ENCODE measurements at places on chromosomes 11 and 22.
A peak's percentile ranks its signal among the peaks of the same experiment; 100 is the strongest.

DNA sequence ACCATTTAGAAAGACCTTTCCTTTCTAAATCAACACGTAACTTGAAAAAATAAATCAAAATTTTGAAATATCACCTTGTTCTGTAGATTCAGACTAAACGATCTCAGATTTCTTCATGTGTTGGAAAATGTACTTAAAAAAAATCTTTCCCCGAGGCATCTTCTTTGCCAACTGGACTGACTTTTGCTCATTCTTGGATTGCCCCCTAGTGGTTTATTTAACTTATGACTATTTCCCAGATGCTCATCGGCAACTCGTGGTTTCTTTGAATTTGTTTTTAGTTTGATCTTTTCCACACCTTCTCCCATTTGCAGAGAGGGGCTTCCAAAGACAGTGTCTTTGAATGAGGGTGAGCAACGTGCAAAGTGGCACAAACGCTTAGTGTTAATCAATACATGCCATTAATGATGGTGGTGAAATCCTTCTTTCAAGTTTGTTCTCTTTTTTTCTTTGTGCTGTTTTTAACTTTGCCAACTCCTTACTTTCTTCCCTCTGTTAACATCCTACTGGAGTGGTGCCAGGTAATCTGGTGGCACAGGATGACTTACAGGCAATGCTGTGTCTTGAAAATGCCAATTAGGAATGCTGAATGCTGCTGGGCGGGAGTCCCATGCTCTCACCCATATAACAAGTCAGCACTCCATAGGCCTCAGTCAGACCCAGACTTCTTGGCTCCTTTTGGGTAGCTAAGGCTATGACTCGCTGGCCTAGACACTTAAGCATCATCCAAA lies 18.3 kb downstream of the PRSS23 start:
- DNase-seq: peak; percentile 83

GRCh38 chr22:38142606-38143005 lies 32.1 kb upstream of the BAIAP2L2 start:
- no peak for DNase-seq

DNA sequence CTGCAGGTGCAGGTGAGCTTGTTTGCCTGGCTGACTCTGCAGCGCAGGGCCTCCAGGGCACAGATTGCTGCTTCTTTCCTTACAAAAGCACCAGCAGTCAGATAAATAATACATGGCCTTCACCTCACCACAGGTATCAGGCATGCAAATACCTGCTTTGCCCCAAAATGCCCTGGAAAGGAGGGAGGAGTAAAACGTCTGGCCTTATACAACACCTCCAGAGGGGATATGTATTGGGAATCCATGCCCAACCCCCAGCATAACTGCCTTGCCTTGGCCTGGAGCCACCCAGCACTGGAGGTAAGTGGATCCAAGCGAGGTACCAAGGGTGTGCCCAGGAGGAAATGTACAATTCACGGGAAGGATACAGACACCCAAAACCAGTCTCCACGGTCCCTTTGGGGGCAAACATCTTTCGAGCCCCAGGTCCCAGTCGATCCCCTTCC lies 860 bp downstream of the TMEM184B start:
- no peak for DNase-seq

DNA sequence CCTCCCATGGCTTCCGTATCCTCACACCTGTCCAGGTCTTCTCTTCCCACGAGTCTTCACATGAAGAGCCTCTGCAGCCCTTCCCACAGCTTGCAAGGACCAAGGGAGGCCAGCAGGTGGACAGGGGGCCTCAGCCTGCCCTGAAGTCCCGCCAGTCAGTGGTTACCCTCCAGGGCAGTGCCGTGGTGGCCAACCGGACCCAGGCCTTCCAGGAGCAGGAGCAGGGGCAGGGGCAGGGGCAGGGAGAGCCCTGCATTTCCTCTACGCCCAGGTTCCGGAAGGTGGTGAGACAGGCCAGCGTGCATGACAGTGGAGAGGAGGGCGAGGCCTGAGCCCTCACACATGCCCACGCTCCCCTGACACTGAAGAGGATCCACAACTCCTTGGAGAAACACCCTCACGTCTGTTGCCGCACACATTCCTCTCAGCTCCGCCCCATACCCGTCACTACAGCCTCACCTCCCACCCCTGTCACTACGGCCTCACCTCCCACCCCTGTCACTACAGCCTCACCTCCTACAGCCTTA lies 8.3 kb downstream of the SSH3 start:
- DNase-seq: no peak

- no peak for DNase-seq
These were observed 16.2 kb upstream of the MUC5B start for GRCh38 chr11:1206391-1207271.

GRCh38 chr11:134730101-134730500 lies 318.1 kb upstream of the B3GAT1 start:
- DNase-seq: no peak

- no peak for DNase-seq
These were observed 3.7 kb downstream of the SLC39A13 start for GRCh38 chr11:47411884-47412746.

DNA sequence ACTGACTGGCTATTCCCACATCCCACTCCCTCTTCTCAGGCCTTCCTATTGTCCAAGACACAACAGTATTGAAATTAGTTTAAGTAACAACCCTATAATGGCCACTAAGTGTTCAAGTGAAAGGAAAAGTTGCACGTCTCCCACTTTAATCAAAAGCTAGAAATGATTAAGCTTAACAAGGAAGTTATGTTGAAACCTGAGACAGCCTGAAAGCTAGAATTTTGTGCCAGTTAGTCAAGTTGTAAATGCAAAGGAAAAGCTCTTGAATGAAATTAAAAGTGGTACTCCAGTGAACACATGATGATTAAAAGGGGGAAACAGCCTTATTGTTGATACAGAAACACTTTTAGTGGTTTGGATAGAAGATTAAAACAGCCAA lies 332.7 kb downstream of the CASP12 start:
- no peak for DNase-seq

GRCh38 chr11:44094260-44094868 lies 1.1 kb upstream of the EXT2 start:
- peak; percentile 74 for DNase-seq

- no peak for DNase-seq
These were observed 21.3 kb downstream of the TNKS1BP1 start for GRCh38 chr11:57303280-57303989.

- DNase-seq: no peak
These were observed 8.2 kb downstream of the MS4A15 start for GRCh38 chr11:60764879-60765278.

GRCh38 chr11:1389932-1390568 lies at the start of gene BRSK2:
Gene BRSK2 (plus strand): TSS chr11:1389934. CDS start chr11:1390285, 351 bp downstream.
- no peak for DNase-seq

- peak; percentile 41 for DNase-seq
These were observed 11.6 kb downstream of the RIBC2 start for GRCh38 chr22:45425101-45425500.

- no peak for DNase-seq
These were observed 62.7 kb upstream of the FTH1 start for GRCh38 chr11:62030071-62030684.

DNA sequence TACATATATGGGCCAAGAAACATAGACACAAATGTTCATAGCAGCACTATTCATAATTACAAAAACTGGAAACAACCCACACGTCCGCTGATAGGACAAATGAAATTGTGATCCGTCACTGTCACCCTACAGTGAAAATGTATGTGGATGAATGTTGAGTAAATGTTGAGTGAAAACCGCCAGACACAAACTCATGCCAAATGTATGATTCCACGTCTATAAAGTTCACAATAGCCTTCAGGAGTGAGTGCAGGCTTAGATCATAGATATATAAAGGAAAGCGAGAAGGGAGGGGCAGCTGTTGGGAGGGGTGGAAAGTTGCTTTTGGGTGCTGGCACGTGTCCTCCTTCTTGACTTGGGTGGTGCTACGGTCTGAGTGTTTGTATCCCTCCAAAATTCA lies 33.6 kb downstream of the DBX1 start:
- no peak for DNase-seq

- DNase-seq: no peak
These were observed 11.0 kb upstream of the NRIP3 start for GRCh38 chr11:9014826-9015225.

DNA sequence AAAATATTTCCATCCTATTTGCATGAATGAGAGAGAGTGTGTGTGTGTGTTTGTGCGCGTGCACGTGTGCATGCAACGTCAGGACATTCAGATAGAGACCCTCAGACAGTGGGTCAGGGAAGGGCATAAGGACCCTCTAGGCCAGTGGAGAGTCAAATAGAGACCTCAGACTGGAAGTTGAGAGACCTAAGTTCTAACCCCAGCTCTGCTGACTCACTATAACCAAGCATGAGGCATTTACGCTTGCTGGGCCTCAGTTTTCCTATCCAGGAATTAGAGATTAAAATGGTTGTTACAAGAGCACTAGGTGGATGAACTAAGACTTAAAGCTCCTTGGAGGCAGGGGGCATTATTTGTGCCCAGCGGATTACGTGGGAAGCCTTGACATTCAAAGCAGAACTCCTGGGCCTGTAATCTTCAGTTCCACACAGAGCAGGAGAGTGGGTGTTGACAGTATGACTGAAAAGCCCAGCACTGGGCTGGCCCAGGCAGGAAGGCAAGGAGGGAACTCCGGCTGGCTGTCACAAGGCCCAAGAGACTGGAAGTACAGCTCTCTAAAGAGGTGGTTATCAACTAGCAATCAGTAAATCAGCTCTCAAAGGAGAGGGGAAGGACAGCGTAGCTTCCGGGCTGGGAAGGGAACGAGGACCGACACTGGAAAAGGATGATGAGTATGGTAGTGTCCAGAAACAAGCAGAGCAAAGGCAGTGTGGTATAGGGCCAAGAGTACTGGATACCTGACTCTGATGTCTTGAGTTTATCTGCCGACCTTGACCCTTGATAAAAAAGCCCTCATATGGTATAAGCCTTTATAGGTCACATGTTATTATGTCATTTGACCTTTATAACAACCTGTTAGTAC lies 9.2 kb downstream of the RHOG start:
- DNase-seq: peak; percentile 25

DNA sequence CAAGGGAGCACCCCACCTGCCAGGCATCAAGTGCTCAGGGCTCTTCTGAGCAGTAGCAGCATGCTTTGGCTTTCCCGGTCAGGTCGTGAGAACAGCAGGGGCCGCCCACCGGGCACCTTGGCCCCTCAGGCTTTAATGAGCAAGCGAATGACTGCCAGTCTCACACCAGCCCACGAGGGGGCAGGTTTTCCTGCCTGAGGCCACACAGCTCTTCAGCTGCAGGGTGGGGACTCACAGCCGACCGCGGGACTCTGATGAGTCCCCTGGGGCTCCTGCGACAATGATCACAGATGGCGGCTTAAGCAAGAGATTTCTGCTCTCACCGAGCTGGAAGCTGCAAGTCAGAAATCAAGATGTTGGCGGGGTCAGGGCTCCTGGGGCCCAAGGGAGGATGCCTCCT lies 14.3 kb upstream of the FGF19 start:
- peak; percentile 31 for DNase-seq

DNA sequence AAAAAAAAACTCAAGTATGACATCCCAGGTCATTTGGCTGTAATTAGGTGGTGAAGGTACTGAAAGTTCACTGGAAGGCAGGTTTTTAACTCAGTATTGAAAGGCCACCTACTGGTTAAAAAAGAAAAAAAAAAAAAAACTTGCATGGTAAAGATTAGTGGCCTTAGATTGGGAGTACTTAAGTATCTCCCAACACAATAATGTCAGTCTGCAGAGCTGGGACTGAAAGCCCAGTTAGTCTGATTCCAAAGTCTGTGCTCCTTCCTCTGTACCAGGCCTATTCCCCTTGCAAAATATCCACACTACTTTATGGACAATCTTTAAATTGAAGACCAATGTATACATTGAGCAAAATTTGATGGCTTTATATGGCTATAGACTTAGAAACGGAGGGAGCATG lies 85.5 kb downstream of the NOX4 start:
- peak; percentile 17 for DNase-seq

- peak; percentile 84 for DNase-seq
These were observed 31.6 kb upstream of the CBX7 start for GRCh38 chr22:39183991-39184585.

GRCh38 chr22:39856588-39856987 lies 37.0 kb downstream of the ENTHD1 start:
- DNase-seq: no peak

GRCh38 chr11:57633394-57634070 lies 16.2 kb downstream of the YPEL4 start:
- no peak for DNase-seq

GRCh38 chr11:29162491-29162890 lies 854.3 kb downstream of the KCNA4 start:
- peak; percentile 45 for DNase-seq

GRCh38 chr11:35363246-35363801 lies 56.0 kb downstream of the SLC1A2 start:
- DNase-seq: no peak

DNA sequence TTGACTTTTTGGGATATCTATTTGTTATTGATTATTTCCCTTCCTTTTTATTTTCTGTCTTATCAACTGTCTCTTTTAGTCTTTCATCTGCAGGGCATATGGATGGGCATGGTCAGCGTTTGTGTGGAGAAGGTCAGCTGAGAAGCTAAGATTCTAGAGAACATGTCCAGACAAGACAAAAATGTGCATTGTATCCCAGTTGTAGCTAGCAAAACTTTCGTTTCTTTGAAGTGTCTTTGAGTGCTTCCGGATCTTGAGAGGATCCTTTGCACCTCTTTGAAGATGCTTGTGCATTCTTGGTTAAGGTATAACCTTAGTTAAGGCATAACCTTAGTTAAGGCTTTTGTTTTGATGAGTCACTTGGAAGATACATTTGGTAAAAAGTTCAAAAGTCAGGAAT lies 329.9 kb upstream of the LRRC4C start:
- no peak for DNase-seq

GRCh38 chr11:69913591-69914285 lies 94.5 kb upstream of the FGF3 start:
- DNase-seq: no peak

GRCh38 chr11:134562196-134562595 lies 150.2 kb upstream of the B3GAT1 start:
- no peak for DNase-seq

DNA sequence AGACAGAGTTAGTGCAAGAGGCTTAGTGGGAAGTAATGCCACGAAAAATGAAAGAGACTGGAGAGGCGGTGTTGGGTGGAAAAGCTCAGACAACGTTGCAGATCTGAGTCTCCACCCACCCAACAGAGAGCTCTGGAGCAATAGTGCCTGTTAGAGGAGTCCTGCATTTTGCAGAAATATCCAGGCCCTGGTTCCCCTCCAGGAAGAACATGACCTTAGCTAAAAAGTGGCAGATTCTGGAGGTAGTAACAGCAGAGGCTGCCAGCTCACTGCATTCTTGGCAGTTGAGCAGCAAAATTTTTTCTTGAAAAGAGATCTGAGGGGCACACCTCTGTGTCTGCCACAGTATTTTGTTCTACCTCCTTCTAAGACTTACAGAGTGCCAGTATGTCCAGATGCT lies 27.7 kb upstream of the BIRC3 start:
- DNase-seq: no peak

DNA sequence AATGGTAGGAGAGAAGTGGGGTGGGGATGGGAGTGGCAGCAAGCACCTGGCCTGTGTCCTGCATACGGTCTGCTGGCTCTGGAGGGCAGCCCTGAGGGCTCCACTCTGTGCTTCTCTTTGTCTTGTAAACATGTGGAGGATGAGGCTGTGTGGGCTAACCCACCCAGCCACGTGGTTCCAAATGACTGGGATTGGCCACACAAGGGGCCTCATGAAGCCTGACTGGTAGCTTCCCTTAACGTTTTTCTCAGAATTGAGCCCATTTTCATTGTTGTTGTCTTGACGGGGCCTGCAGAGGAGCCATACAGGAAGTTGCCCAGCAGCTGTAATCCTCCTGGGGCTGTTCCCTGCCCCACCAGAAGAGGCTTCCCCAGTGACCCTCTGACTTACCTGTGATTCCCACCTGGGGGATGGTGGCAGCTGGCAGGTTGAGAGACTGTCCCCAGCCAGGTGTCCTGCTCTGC lies 18.0 kb downstream of the DERL3 start:
- DNase-seq: no peak

All from iris pigment epithelial cell (primary cell).